Thymus (tissue), 14 donors: ENCODE measurements at places on chromosomes 16 and 17. TPM values are rescaled to one million over a fixed set of nuclear protein-coding genes. Genes with fewer than 3 reads are reported as not detected.

DNA sequence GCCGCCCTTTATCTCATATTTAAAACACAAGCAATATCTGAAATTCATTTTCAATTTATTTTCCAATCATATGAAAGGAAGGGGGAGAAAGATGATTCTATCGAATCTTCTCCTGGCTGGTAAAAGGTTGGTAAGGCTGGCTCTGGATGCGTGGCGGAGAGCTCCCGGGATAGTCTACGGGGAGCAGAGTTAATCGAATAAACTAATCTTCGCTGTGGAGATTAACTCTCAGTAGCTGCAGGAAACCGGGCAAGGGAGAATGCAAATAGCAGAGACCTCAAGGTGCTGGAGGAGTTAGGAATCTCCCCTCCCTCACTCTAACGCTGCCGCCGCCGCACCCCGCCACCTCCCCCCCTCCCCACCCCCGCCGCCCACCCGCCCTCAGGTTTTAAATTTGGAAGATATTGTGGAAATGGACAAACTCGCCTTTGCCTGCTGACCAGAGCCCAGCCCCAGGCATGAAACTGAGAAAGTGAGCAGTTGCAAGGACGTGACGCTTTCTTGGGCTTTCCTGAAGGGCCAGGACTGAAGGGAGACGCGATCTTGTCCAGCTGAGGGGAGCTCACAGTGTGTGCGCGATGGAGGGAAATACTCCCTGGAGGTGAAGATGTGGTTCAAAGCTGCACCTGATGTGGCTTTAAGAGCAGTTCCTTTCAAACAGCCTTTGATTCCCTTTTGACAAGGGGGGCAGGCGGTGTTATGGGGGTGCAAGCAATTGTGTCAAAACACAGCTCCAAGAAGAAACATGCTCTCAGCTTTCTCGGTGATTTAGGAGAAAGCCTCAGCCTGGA, 308.2 kb upstream of the IRX3 start:
- DNase-seq: no peak

- DNase-seq: no peak
Observed at GRCh38 chr17:323181-323580, 29.4 kb downstream of the RPH3AL start.

- no peak for DNase-seq
Observed at GRCh38 chr16:69619514-69619913, 53.7 kb downstream of the NFAT5 start.

DNA sequence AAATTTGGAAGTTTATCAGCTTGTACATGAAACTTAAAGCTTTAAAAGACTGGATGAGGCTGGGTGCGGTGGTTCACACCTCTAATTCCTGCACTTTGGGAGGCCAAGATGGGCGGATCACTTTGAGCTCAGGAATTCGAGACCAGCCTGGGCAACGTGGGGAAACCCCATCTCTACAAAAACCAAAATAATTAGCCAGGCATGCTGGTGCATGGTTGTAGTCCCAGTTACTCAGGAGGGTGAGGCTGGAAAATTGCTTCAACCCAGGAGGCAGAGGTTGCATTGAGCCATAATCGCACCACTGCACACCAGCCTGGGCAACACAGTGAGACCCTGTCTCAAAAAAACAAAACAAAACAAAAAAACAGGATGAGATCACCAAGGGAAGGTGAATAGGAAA, 209.5 kb downstream of the AATF start:
- DNase-seq: no peak

DNA sequence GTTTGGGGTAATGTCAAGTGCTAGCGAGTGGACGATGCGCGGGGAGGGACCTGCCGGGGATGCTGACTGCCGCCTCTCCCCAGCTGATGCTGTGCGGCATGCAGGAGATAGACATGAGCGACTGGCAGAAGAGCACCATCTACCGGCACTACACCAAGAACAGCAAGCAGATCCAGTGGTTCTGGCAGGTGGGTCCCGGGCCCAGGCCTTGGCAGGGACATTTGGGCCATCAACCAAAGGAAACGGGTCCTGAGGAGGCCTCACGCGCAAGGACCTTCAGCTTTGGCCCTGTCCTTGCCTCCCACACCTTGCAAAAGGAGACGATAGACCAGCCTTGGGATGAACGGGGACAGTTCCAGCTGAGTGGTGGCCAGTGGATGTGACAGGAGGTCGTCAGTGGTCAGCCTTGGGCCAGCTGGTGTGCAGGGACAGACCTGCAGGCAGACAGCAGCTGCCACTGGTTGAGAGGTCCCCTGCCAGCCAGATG, 13.6 kb upstream of the CLEC18A start:
- DNase-seq: no peak

DNA sequence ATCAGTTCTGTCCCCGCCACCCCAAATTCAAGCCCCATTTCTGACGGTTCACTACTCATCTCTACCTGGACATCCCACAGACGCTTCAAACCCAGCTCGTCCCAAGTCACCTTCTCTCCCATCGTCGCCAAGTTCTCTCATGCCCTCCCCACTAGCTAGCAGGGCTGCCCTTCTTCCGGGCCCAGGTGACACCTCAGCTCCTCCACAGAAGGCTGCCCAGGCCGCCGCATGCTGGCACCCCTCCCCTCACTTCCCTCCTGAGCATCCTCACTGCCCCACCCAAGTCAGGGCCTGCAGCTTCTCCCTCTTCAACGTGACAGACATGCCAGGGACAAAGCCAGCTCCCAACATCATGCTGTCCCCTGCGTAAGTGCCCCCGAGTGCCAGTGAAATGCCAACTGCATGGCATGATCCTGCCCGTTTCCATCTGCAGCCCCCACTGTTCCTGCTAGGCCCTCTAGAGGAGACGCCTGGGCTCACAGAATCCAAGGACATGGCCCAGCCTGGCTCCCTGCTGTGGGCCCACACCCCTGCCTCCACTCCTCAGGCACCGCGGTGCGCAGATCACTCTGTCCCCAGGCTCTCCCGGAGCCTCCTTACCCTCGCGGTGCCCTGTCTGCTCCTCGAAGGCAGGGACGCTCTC, 5.9 kb downstream of the CYB561 start:
- DNase-seq: no peak

GRCh38 chr17:69962436-69962995, 112.5 kb upstream of the KCNJ16 start:
- DNase-seq: no peak

DNA sequence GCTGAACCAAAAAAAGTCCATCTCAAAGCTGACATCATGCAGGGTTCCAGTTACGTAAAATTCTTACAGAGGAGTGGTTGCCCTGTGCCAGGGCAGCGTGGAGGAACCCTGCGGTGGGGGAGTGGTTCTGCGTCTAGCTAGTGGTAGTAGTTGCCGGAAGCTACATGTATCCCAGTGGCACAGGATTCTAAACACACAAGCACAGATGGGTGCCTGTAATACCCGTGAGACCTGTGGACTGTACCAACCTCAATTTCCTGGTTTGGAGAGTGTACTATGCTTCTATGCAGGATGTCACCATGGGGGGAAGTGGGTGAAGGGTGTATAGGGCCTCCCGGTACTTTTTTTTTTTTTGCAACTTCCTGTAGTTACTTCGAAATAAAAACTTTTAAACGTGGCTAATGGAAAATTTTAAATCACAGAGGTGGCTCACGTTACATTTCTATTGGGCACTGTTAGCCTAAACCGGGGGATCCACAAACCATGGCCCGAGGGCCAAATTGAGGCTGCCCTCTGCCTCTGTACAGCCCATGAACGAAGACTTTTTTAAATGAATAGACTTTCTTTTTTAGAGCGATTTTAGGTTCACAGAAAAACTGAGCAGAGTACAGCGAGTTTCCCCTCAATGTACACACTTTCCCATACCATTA, 38.5 kb downstream of the TBC1D16 start:
- DNase-seq: peak; percentile 87

DNA sequence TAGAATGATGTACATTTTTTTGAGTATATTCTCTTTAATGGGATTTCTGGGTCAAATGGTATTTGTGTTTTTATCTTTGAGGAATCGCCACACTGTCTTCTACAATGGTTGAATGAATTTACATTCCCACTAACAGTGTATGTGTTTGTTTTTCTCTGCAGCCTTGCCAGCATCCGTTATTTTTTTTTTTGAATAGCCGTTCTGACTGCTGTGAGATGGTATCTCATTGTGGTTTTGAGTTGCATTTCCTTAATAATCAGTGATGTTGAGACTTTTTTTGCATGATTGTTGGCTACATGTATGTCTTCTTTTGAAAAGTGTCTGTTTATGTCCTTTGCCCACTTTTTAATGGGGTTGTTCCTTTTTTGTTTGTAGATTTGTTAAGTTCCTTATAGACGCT, 172.7 kb upstream of the CDH8 start:
- DNase-seq: no peak

GRCh38 chr17:34578016-34578415, 1.4 kb upstream of the TMEM132E start:
- DNase-seq: no peak

DNA sequence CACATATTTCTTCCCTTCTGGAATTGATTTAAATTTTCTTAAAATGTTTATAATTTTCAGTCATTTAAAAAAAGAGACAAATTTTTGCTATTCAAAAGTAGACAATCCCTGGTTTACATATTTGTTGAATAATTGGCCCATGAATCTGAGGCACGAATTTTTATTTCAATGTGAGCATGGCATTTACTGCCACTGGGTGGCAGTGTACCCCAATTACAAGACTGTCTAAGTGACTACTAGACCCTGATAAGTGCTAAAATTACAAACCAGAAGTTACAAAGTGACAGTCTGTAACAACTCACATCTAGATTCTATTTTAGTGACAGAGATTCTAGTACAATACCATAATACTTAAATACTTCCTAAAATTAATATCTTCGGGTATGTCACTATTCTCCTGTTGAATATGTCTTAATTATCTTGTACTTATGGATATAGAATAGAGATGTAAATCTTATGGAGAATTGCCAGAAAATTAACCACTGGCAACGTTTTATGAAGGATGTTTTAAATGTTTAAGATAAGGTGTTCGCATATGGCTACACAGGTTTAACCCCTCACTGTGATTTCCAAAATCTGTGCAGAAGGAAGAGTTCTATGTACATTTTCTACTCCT, 235.8 kb downstream of the MAP2K4 start:
- DNase-seq: no peak

GRCh38 chr17:73532421-73532901, 111.8 kb downstream of the SDK2 start:
- no peak for DNase-seq

GRCh38 chr17:63588797-63589196, 11.9 kb upstream of the TACO1 start:
- DNase-seq: no peak

DNA sequence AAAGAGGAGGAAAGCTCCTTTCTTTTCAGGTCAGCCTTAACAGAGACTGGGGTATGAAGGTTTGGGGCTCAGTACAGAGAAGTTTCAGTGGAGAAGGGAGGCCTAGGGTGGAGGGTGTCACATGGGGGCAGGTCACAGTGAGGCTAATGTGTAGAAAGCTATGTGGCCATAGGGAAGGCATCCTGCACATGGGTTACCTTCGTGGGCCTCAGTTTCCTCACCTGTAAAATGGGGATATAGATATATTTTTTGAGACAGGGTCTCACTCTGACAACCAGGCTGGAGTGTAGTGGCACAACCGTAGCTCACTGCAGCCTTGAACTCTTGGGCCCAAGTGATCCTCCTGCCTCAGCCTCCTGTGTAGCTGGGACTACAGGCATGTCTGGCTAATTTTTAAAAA, 41.8 kb downstream of the EMP2 start:
- no peak for DNase-seq

GRCh38 chr16:48347980-48348379, 37.2 kb downstream of the SIAH1 start:
- no peak for DNase-seq

Gene ADGRG3
- 0.94 TPM for polyA plus RNA-seq

Gene DPEP3
- polyA plus RNA-seq: 0.23 TPM

Gene HP
- 16.9 TPM for polyA plus RNA-seq

Gene SKAP1
- polyA plus RNA-seq: 64.4 TPM

Gene KRTAP3-3
- polyA plus RNA-seq: 0.87 TPM

Gene ZNF423
- polyA plus RNA-seq: 0.52 TPM

Gene CACNG4
- polyA plus RNA-seq: 0.07 TPM

Gene CLDN9
- polyA plus RNA-seq: 0.98 TPM
